ENCODE measurements at places on chromosomes 13 and 19.

- no peak for DNase-seq
These were observed 35.2 kb downstream of the ADPRHL1 start for GRCh38 chr13:113417836-113418721.

DNA sequence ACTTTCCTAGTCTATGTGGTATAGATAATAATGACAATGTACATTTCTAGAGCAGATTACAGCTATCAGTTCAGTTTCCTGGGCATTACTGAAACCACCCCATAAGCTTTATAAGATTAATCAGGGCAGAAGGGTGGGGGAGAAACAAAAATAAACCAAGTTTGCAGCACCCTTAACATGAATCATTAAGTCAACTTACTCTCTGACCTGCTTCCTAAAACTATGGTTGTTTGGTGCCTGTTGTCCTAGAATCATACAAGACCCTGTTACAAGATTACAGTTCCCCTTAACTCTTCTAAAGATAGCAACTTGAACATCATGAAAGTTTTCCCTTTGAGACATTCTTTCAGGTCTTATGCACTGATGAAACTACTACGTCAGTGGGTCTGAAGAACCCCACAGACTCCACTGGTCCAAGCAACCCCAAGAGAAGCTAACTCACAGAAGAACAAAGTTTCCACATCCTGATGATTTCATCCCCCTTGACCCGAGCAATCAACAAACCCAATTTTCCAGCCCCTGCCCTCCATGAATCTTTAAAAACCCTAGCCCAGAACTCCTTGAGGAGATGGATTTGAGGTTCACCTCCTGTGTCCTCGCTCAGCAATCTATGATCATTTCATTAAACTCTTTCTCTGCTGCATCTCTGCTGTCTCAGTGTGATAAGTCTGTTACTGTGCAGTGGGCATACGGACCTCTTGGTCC lies 336.5 kb downstream of the FOXO1 start:
- no peak for DNase-seq

DNA sequence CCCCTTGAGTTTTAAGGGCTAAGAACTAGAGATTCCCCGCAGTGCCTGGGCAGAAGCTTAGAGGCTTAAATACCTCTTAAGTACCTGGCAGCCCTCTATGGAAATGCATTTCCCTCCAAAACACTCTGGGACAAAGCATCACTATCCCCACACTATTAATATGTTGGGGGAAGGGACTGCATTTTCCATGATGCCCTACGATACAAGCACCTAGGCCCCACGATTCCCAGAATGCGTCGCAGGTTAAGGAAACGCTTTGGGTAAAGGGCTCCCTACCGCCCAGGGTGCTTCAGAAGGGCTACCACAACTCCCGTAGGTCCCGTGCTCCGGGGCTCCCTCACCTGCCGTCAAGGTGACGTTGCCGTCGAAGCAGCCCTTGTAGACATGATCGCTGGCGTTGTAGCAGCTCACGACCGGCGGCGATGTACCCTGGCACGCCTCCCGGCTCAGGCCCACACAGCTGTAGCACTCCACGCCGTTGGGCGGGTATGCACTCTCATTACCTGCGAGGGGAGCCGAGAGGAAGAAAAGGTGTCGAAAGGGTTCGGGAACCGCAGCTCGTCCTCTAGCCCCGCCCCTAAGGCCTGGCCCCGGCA lies 2.5 kb downstream of the LYPD3 start:
- no peak for DNase-seq

DNA sequence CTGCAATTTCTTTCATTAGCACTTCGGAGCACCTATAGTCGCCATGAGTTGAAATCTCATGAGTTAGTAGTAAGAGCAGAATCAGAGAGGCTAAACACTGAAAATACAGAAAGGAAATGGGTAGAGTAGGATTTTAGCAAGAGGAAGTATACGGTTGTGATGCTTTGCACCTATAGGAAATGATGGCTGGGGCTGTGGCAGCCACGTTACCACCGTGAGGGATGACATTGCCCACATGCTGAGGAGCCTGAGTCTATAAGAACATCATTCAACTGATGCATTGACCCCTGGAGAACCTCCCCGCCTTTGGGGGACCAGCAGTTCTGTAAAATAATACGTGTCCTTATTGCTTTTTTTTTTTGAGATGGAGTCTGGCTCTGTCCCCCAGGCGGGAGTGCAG lies 20.4 kb downstream of the FAM187B start:
- DNase-seq = no peak

DNA sequence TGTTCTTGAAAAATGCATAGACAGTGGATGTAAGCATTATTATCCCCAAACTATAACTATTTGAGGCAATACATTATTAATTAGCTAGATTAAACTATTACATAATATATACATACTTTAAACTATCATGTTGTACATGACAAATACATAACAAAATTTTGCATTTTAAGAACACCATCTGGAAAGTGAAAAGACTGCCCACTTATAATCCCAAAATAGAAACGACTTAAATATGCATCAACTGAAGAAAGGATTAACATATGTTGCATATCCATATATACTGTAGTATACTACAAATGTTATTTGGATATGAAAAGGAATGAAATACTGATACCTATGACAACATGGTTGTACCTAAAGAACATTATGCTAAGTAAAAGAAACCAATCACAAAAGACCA lies 700.8 kb upstream of the SPRY2 start:
- no peak for DNase-seq

DNA sequence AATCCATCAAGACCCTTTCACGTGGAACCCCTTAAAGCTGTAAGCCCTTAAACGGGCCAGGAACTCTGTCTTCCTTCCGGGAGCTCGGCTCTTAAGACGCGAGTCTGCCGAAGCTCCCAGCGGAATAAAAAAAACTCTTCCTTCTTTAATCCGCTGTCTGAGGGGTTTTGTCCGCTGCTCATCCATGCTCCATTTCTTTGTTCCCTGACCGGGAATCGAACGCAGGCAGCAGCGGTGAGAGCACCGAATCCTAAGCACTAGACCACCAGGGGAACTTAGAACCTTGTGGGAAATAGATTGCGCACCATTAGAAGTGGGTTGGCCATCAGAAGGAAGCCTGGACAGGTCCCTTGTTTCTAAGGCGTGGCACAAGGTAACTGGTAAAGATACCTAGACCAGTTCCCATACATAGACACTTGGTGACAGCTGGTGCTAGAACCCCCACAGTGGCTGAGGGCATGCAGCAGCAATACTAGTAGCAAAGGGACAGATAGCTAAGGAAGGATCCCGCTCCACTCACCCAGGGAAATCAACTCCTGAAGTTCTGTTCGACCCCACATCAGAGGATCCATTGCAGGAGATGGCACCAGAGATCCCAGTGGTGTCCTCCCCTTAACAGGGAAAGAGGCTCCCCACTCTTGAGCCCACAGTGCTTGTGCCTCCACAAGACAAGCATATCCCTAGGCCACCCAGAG lies 1.5 kb upstream of the RGCC start:
- DNase-seq = no peak

GRCh38 chr13:85557691-85558467 lies 241.3 kb downstream of the SLITRK6 start:
- no peak for DNase-seq

- DNase-seq = no peak
These were observed 12.4 kb downstream of the EFNB2 start for GRCh38 chr13:106522898-106523525.

DNA sequence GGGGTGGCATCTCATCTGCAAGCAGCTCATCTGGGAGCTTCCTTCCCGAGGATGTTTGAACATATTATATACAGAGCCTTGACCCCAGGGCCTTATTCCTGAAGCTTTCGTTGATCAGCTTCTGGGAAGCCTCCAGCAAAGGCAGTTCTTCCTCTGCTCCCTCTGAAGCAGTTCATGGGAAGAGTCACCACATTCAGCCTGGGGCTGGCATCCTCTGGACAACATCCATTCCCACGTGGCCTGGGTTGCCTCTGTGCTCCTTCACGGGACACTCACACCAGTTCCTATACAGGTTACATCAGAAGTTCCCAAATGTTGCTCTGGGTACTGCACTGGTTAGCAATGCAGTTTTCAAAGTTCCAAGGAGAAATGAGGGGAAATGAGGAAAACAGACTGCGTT lies 29.6 kb downstream of the COL4A2 start:
- no peak for DNase-seq

DNA sequence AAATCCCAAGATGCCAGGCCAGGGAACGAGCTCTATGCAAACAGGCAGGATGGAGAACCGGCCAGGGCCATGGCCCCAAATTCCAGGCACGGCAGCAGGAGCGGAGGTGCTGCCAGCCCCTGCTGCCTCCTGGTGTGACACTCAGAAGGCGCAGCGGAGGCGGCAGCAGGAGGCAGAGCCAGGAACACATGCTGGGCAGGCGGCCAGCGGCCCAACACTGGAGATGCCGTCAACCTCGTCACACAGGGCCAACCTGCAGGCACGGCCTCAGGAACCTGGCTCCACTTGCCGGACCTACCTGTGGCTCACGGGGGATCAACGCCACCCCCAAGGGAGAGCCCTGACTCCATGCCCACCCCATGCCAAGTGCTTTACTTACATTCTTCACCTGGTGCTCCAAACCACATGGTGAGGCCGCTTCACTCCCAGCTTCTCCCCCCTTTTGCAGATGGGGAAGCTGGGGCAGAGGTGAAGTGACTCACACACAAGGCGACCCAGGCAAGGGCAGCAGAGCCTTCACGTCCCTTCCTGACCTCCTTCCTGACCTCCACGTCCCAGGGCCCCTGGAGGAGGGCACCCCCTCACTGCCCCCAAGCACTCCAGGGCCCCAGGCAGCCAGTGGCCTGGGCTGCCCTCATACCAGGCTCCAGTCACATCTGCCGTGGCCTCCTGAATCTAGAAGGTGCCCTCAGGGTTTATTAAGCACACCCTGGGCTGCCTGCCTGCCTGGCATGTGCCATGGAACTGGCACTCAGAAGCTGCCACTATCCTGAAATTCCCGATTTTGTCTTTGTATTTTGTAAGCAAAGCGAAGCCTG lies 43.5 kb downstream of the GGACT start:
- no peak for DNase-seq

DNA sequence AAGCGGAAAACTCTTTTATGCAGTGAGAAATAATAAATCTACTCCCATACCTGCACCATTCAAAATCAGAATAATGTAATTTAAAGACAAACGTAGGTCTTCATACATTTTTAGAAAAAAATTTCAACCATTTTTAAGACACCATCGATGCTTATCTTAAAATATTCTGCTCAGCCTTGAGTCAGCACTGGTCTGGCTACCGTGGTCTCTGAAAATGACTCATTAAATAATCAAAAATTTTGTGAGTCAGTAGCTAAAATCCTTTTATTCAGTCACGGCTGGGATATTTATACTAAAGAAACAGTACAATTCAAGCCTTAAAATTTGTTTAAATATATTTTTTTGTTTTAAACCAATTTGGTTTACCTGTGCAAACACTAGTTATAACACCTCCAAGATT lies 2862.8 kb upstream of the PCDH20 start:
- DNase-seq = no peak

DNA sequence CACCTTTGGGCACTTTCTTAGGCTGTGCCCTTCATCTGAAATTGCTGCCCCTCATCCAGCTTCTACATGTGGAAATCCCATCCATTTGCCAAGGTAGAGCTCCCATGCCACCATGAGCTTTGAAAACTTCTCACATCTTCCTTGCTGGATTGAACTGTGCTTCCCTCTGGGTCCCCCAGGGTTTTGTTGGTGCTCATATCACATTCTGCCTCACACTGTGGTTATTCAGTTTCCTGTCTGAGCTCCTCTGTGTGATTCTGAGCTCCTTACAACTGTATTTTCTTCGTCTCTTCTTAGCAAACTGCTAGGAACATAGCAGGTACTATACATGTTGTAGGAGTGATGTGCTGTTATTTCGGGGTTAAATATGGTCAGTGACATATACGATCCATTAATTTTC lies 74.9 kb upstream of the KL start:
- no peak for DNase-seq

GRCh38 chr13:84925443-84925842 lies 873.8 kb downstream of the SLITRK6 start:
- no peak for DNase-seq

- DNase-seq = peak; percentile 8
These were observed 5.0 kb upstream of the BICRA start for GRCh38 chr19:47603706-47604565.

- no peak for DNase-seq
These were observed 502.4 kb downstream of the MYO16 start for GRCh38 chr13:109131698-109132257.

GRCh38 chr13:39302820-39303219 lies 264.6 kb downstream of the NHLRC3 start:
- DNase-seq = no peak

- DNase-seq = no peak
These were observed 63.5 kb upstream of the GPR183 start for GRCh38 chr13:99370481-99371275.

DNA sequence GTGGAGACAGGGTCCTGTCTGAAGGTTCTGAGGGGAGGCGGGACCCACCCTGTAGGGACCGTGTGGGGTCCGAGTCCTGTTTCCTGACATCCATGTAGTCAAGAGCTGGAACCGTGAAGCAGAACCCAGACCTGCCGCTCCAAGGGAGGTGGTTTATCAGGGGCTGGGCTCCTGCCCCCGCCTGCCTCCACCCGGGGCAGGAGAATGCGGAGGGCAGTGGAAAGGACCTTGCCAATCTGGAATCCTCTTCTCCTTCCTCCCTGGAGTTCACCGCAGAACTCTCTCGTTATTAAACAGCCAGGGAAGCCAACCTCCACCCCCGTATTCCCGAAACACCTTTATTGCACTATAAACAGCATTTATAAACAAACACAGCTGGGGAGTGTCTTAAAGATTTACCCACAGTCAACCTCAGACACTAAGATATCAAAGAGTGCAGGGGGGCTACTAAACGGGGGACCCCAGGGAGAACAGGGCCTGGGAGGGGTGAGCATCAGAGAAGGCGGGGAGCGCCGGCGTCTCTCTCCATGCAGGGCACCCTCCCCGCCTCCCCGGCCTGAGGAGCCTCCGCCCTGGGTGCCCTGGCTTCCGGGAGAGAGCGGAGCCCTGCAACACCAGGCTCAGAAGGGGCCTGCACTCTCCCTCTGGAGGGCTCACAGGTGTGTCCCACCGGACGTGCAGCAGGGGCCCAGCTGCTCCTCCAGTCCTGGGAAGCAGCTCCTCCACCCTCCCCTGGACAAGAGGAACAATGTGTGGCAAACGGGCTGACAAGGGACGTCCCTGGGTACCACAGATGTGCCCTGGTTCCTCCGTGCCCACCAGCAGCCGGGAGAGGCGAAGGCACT lies 3.6 kb downstream of the C2CD4C start:
- DNase-seq = no peak

GRCh38 chr19:16614941-16615340 lies 13.1 kb downstream of the MED26 start:
- no peak for DNase-seq

Data from stimulated activated CD4-positive, alpha-beta T cell treated with anti-CD3 and anti-CD28 coated beads, Interleukin-4, amount 100 ng/mL, for 4 hours (primary cell).